ENCODE measurements at places on chromosomes 5 and 9. TPM values are rescaled to one million over a fixed set of nuclear protein-coding genes. Genes with fewer than 3 reads are reported as not detected.

- DNase-seq: no peak
- no peaks in the 10 kb centered on the region for H3K36me3 ChIP-seq
- H3K4me3 ChIP-seq: no peak overlapping the region
- H3K27me3 ChIP-seq: no peaks in the 10 kb centered on the region
Observed at GRCh38 chr9:90308691-90309090, 333.9 kb downstream of the DIRAS2 start.

DNA sequence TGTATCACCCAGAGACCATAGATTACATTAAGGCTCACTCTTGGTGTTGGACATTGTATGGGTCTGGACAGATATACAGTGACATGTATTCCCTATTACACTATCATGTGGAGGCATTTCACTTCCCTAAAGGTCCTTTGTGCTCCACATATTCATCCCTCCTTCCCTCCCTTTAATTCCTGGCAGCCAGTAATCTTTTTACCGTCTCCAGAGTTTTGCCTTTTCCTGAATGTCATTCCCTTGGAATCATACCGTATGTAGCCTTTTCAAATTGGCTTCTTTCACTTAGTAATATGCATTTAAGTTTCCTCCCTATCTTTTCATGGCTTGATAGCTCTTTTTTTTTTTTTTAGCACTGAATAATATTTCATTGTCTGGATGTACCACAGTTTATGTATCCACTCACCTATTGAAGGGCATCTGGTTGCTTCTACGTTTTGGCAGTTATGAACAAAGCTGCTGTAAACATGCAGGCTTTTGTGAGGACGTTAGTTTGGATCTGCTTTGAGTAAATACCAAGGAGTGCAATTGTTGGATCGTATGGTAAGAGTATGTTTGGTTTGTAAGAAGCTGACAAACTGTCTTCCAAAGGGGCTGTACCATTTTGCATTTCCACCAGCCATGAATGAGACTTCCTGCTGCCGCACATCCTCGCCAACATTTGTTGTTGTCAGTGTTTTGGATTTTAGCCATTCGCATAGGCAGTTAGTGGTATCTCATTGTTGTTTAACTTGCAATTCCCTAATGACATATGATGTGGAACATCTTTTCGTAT, 122.1 kb upstream of the SMIM23 start:
- H3K4me3 ChIP-seq: no peak overlapping the region
- H3K27me3 ChIP-seq: no peaks in the 10 kb centered on the region
- H3K27ac ChIP-seq: no peak overlapping the region
- no peaks in the 10 kb centered on the region for H3K36me3 ChIP-seq

- no peak for DNase-seq
- H3K4me1 ChIP-seq: no peaks in the 10 kb centered on the region
- H3K27me3 ChIP-seq: no peaks in the 10 kb centered on the region
- H3K27ac ChIP-seq: no peak overlapping the region
Observed at GRCh38 chr9:114452219-114453165, 52.8 kb downstream of the WHRN start.

- no peak for DNase-seq
- no peaks in the 10 kb centered on the region for H3K4me1 ChIP-seq
- H3K4me3 ChIP-seq: no peak overlapping the region
- H3K27me3 ChIP-seq: no peaks in the 10 kb centered on the region
- no peak overlapping the region for H3K27ac ChIP-seq
- H3K36me3 ChIP-seq: no peaks in the 10 kb centered on the region
Observed at GRCh38 chr5:79621056-79621455, 8.8 kb downstream of the TENT2 start.

- H3K36me3 ChIP-seq: no peaks in the 10 kb centered on the region
- no peak overlapping the region for H3K27ac ChIP-seq
- H3K4me1 ChIP-seq: no peaks in the 10 kb centered on the region
- no peak overlapping the region for H3K4me3 ChIP-seq
Observed at GRCh38 chr5:39190311-39191102, 28.9 kb downstream of the FYB1 start.

GRCh38 chr9:136015656-136016571, 54.7 kb upstream of the UBAC1 start:
- no peaks in the 10 kb centered on the region for H3K4me1 ChIP-seq
- peaks cover 47% of the 10 kb centered on the region for H3K36me3 ChIP-seq
- H3K27ac ChIP-seq: no peak overlapping the region
- no peaks in the 10 kb centered on the region for H3K27me3 ChIP-seq
- DNase-seq: peak; percentile 60

DNA sequence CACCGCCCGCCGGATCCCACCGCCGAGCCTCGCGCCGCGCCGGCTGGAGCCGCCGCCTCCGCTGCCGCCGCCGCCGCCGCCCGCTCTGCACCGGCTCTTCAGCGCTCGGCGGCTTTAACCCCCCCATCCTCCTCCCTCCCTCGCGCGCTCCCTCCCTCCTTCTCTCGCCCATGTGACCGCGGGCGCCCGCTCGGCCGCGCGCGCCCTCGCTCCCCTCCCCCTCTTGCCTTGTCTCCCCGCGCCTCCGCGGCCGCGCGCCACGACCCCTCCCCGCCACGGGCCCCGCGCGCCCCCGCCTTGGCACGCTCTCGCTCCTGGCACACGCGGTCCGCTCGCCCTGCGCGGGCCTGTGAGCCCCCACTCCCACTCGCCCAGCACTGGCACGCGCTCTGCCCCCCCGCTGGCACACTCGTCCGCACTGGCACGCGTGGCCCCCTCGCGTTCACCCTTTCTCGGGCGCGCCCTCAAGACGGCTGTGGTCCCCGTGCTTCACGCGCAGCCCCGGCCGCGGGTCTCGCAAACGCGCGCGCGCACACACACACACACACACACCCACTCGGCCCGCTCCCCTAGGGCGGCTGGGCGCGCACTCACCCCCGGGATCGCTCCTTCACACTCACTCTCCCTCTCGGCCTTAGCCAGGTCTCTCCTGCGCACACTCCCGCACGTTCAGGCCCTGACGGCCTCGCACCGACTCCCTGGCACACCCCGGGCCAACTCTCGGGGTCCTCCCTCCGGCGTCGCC, at the start of gene CNTFR:
Gene CNTFR, minus strand, starts transcription at position 89 of the 745 bp plus-strand sequence. CDS start 20,743 bp downstream, outside the sequence.
- no peaks in the 10 kb centered on the region for H3K36me3 ChIP-seq
- H3K4me1 ChIP-seq: no peaks in the 10 kb centered on the region
- peak; percentile 82 for DNase-seq
- H3K27ac ChIP-seq: peak within 1 kb of the TSS; percentile 56
- H3K4me3 ChIP-seq: peak within 1 kb of the TSS; percentile 61
- peaks cover 13% of the 10 kb centered on the region for H3K27me3 ChIP-seq

GRCh38 chr5:57718155-57718554, 235.5 kb upstream of the ACTBL2 start:
- no peak for DNase-seq
- H3K27me3 ChIP-seq: no peaks in the 10 kb centered on the region
- H3K27ac ChIP-seq: no peak overlapping the region
- no peaks in the 10 kb centered on the region for H3K4me1 ChIP-seq
- no peak overlapping the region for H3K4me3 ChIP-seq

GRCh38 chr5:90934091-90934719, 375.6 kb downstream of the ADGRV1 start:
- H3K27me3 ChIP-seq: no peaks in the 10 kb centered on the region
- peaks cover 19% of the 10 kb centered on the region for H3K4me1 ChIP-seq
- no peaks in the 10 kb centered on the region for H3K36me3 ChIP-seq

DNA sequence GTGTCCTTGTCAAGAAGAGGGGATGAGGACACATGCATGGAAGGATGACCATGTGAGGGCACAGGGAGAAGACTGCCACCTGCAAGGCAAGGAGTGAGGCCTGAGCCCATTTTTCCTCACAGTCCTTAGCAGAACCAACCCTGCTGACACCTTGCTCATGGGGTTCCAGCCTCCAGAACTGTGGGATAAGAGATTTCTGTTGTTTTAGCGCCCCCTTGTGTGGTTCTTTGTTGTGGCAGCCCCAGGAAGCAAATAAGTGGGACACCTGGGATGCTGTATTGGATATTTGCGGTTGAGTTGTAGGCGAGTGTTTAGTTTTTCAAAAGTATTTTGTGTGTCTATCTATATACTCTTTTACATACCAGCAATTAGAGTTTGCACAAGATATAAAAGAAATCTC, 206.4 kb downstream of the NXNL2 start:
- H3K27me3 ChIP-seq: no peaks in the 10 kb centered on the region
- no peak for DNase-seq
- peaks cover 41% of the 10 kb centered on the region for H3K4me1 ChIP-seq

DNA sequence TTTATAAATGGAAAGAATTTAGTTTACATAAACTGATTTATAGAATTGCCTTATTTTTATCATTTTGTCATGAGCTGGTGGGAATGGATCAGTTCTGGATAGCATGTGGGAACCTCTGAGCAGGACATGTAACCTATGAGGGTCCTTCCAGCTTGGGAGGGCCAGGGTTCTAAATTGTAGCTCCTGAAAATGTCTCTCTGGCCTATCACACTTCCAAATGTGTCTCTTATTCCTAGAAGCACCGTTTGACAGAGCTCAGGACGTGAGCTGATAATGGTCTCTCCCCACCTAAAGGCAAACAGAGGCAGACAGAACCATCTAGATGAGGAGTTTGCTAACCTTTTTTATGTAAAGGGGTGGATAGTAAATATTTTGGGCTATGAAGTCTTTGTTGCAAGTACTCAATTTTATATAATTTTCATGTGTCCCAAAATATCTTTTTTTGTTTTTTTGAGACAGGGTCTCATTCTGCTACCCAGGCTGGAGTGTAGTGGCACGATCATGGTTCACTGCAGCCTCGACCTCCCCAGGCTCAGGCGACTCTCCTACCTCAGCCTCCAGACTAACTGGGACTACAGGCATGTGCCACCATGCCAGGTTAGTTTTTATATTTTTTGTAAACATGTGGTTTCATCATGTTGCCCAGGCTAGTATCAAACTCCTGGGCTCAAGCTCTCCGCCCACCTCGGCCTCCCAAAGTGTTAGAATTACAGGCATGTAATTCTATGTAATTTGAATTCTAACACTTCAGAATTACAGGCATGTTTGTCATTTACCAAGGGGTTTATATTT, 4.0 kb downstream of the TRAF1 start:
- no peaks in the 10 kb centered on the region for H3K27me3 ChIP-seq
- peaks cover 19% of the 10 kb centered on the region for H3K4me1 ChIP-seq
- H3K4me3 ChIP-seq: no peak overlapping the region
- H3K36me3 ChIP-seq: no peaks in the 10 kb centered on the region

GRCh38 chr5:134133995-134134541, 19.6 kb downstream of the TCF7 start:
- H3K36me3 ChIP-seq: no peaks in the 10 kb centered on the region
- H3K4me1 ChIP-seq: no peaks in the 10 kb centered on the region

DNA sequence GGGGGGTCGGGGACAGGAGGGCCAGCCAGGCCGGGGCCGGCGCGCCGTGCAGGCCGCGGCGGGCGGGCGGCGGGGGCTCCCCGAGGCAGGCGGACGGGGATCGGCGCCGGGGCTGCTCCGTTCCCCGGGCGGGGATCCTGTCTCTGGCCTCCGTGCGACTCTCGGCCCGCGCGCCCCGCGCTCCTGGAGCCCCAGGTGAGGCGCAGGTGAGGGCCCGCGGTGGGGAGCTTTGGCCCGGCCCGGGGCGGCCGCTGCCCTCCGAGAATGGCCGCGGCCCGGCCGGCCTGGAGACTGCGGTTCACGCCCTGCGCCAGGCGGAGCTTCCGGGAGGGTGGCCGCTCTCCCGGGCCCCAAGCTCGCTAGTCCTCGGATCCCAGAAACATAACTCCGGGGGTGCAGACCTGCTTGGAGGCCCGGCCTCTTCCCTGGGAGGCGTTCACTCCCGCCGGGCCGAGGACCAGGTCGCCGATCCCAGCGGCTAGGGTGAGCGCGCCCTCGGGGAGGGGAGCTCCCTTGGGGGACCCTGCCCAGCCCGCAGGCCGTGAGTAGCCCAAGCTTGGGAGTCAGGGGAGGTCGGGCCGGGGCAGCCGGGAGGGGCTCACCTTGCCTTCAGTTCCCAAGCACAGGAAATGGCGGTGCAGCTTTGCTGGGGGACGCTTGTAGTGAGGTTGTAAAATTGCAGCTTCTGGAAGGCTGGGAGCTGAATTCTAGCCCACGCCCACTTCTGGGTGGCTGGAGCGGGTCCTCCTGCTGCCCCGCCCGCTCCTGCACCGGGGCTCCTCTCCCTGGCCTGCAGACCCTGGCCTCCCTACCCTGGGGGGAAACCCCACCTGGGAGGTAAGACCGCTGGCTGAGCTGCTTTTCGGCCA, 723 bp downstream of the PPP1R26 start:
- no peak for DNase-seq
- peak overlapping the region; percentile 78 for H3K4me3 ChIP-seq
- peaks cover 18% of the 10 kb centered on the region for H3K4me1 ChIP-seq
- peak overlapping the region; percentile 60 for H3K27ac ChIP-seq

DNA sequence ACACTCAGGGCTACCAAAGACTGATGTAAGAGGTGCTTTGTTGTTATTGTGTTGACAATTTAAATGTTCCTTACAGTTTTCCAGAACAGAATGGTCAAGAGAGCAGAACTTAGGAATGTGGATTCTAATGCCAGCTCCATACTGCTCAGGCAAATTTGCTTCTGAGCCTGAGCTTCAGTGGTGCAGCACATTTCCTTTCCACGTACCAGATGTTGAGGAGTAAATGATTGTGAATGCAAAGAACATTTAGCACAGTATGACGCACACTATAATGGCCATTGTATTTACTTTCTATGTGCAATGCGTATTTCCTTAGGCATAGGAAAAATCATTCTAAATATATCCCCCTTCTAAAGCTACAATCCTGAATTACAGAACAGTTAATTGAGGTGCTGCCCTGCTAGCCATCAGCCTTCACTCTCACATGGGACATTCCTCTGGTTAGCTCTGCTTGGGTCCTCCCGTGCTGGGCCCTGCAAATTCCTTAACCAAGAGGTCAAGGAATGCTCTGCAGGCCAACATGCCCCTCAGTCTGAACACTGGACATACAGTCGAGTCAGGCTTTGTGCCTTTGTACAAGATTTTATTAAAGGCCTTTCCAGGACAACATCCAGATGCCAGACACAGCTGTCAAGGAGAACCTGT, 21.1 kb upstream of the TMEM174 start:
- no peak overlapping the region for H3K27ac ChIP-seq
- H3K4me3 ChIP-seq: no peak overlapping the region

DNA sequence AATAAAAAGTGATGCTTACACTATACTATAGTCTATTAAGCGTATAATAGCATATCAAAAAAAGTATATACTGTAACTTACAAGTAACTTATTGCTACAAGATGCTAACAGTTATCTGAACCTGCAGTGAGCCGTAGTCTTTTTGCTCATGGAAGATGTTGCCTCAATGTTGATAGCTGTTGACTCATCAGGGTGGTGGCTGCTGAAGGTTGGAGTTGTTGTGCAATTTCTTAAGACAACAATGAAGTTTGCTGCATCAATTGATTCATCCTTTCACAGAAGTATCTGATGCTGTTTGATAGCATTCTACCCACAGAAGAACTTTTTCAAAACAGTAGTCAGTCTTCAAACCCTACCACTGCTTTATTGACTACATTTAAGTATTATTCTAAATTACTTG, 7.8 kb upstream of the C9orf40 start:
- H3K4me1 ChIP-seq: no peaks in the 10 kb centered on the region
- no peak overlapping the region for H3K4me3 ChIP-seq
- no peak for DNase-seq
- H3K27me3 ChIP-seq: no peaks in the 10 kb centered on the region
- no peaks in the 10 kb centered on the region for H3K36me3 ChIP-seq

GRCh38 chr5:109694451-109694891, 4.7 kb downstream of the MAN2A1 start:
- no peak for DNase-seq
- peaks cover 47% of the 10 kb centered on the region for H3K4me1 ChIP-seq
- H3K27me3 ChIP-seq: no peaks in the 10 kb centered on the region
- no peaks in the 10 kb centered on the region for H3K36me3 ChIP-seq
- H3K4me3 ChIP-seq: no peak overlapping the region

Gene TEX48
- total RNA-seq: not detected

Gene FBN2
- 0.55 TPM for total RNA-seq

Gene FYB1
- total RNA-seq: 8.6 TPM

Gene MLANA
- total RNA-seq: not detected

Gene HSPB3
- total RNA-seq: 17.4 TPM

Gene CARD6
- total RNA-seq: 4.1 TPM

Gene TRIM52
- total RNA-seq: 7.1 TPM

Gene PRUNE2
- 459 TPM for total RNA-seq

Gene SNCAIP
- total RNA-seq: 4.3 TPM
